Fibroblast of skin of back (primary cell): ENCODE measurements at places on chromosomes 6 and 20.

GRCh38 chr6:52098721-52099120 lies 11.3 kb upstream of the PKHD1 start:
- DNase-seq = no peak

GRCh38 chr6:51753635-51754034 lies 333.8 kb downstream of the PKHD1 start:
- no peak for DNase-seq

- DNase-seq = no peak
Observed at GRCh38 chr20:57117296-57117695, 149.1 kb downstream of the BMP7 start.

- no peak for DNase-seq
Observed at GRCh38 chr6:167506443-167507301, 181.8 kb downstream of the TTLL2 start.

DNA sequence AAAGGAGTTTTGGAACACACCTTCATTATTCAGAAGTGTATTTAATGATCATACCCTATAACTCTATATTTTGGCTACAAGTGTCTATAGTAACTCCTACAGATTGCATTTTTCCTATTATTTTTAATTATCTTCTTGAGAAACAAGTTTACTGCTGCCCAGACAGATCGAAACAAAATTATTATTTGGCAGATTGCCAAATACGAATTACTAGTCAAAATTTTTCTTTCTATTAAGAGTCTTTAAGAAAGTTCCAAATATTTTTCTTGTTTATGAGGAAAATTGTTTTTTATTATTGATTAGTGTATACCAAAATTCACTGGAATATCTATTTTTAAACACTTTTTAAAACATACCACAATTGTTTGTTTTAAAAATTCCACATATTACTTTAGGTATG lies 821.9 kb upstream of the SLC35B3 start:
- DNase-seq = no peak

GRCh38 chr6:26501482-26501986 lies 1.4 kb downstream of the BTN1A1 start:
- DNase-seq = peak; percentile 35
